ENCODE measurements at places on chromosomes 3 and 15.

- DNase-seq = no peak
Measured at GRCh38 chr3:74643636-74644035, 29.2 kb upstream of the CNTN3 start.

DNA sequence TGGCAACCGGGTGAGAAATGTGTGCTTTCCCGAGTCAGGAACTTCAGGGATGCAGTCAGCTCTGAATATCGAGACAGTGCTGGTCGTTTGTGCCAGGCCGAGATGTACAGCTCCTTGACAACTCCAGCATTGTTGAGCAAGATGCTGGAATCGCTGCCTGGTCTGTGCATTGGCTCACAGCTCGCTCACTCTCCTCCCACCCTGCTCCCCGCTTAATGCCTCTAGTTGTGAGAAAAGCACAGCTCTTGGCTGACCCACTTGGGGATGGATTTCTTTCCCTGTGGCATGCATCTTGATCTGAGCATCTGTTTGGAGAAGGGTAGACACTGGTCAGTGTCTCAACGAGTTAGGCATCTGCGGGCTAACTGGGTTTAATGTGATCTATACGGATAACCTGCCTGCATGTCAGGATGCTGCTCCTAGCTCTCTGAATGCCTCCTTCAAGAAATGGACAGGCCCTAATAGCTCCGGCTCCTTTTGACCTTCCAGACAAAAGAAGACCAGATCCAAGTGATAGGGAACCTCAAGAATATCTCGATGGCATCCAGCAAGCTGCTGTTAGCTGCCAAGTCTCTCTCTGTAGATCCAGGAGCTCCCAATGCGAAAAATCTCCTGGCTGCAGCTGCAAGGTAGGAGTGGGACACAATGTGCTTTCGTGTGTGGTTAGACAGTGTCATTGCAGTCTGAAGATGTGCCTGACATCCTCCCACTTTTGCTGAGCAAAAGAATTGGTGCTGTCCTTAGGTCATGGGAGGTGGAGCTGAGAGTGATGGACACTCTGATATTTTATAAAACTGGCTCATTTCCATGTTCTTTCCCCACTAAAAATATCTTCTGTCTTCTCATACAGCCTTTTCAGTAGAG, 302.2 kb upstream of the TPM1 start:
- DNase-seq = no peak

DNA sequence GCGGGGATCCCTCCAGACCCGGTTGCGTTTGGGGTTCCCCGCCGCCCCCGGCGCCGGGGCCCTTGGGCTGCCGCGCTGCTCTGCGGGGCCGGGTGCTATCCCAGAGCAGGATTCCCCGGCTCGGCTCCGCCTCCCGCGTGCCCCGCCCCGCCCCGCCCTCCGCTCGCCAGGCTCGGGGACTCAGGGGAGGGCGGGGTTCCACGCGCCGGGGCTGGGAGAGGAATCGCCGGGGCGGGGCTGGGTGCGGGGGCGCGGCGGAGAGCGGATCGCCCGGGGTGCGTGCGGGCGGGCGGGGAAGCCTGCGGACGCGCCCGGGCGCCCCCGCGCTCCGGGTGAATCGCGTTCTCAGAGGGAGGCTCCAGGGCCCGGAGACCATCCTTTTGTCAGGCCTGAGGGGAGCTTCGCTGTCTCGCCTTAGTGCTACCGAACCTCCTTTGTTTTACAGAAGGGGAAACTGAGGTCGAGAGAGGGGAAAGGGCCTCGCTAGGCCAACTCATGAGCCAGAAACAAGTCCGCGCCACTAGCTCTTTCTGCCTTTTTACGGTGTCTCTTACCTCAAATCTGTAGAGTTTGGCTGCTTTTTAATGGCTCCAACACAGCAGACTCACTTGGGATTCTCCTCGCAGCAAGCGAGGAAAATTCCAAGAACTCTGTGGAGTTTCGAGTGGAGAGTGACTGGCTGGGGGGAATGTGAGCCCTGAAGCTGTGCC, at the start of gene TMEM158:
TMEM158 (minus strand) TSS at position 82 of the 710 bp plus-strand sequence. CDS start 260 bp downstream, outside the sequence.
- peak; percentile 71 for DNase-seq

- DNase-seq = no peak
Measured at GRCh38 chr15:33808720-33809457, 159.4 kb upstream of the CHRM5 start.

DNA sequence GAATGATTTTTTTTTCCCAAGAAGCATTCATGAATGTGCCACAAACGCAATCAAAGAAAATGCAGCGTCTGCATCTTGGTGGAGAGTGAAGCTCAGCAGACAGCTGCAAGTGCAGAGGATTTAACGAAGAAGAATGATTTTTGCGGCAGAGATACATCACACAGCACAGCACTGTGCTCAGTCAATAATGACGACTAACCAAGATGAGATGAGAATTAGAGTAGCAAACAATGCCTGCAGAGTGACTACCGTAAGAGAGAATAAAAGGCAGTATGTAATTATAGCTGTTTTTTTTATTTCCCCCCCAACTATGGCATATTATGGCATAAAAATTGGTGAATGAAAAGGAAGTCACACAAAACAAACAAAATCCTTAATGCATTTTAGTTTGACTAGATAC, 218.0 kb upstream of the ROBO1 start:
- DNase-seq = no peak

GRCh38 chr3:146035366-146035765, 125.6 kb downstream of the PLOD2 start:
- DNase-seq = no peak

DNA sequence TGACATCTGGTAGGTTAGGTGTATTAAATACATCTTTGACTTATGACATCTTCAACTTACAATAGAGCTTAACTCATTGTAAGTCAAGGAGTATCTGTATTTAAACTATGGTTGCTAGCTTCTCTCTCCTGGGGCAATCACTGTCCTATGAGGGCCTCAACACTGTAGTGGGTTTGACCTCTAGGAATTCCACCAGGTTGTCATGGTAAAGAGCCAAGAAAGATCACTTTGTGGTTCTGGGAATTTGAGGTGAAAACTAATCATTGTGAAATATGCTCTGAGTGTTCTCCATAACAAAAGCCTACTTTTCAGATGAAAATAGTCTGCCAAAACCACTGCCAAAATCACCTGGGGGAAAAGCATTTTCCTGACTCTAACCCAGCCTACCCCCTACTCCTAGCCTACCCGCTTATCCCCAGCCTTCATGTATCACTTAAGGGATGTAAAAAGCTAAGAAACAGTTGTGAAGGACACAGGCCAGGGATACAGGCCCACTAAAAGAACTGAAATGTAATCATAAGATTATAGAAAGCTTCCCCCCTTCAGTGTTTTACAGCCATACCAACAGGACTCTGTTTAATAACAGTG, 723.8 kb downstream of the MECOM start:
- DNase-seq = no peak

GRCh38 chr15:85474700-85475316, 94.4 kb downstream of the AKAP13 start:
- no peak for DNase-seq

DNA sequence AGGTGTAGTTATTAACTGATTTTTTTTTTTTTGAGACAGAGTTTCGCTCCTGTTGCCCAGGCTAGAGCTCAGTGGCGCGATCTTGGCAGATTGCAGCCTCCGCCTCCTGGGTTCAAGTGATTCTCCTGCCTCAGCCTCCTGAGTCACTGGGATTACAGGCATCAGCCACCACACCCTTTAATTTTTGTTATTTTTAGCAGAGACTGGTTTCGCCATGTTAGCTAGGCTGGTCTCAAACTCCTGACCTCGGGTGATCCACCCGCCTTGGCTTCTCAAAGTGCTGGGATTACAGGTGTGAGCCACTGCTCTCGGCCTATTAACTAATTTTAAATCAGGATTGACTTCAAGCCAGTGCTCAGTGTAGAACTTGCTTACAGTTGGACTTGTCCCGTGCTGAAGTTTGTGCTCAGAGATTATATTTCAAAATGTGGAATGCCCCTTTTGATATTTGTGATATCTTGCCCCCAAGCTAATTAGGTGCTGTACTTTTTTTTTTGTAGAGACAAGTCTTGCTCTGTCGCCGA, 6.0 kb downstream of the SKIL start:
- DNase-seq = no peak

- no peak for DNase-seq
Measured at GRCh38 chr3:133113927-133114597, 75.9 kb downstream of the TMEM108 start.

GRCh38 chr3:196901768-196902167, 34.0 kb downstream of the SENP5 start:
- no peak for DNase-seq

DNA sequence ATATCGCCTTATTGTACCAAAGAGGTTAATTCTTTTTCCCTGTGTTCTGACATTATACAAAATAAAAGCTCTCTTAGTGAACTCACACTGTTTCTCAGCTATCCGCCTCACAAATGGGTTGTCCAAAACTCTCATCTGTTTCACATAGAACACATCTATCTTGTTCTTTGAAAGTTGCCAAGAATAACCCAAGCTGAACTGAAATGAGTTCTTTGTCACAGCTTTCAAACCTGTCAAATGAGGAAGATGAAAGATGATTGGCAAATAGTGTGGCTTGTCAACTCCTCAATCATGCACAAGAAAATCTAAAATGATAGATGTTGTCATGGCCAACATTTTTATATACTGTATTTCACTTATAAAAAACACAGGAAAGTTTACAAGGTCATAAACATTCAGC, 168.1 kb upstream of the OSTN start:
- no peak for DNase-seq

GRCh38 chr3:73614419-73614818, 10.3 kb downstream of the PDZRN3 start:
- no peak for DNase-seq

DNA sequence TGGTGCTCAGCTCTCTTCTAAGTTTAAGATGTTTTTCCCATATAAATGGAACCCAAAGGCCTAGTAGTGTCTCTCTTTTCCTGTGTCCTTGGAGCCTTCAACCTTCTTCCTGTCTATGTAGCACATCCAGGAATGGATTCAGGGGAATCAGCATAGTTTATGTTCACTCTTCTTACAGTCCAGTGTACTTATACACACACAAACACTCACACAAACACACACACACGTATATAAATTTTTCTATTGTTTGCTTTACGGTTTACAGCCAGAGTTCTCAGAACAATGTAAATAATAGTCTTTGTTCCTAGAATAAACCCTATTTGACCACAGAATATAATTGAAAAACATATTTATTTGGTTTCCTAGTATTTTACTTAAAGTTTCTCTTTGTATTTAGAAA, 36.9 kb downstream of the STAC start:
- DNase-seq = no peak

DNA sequence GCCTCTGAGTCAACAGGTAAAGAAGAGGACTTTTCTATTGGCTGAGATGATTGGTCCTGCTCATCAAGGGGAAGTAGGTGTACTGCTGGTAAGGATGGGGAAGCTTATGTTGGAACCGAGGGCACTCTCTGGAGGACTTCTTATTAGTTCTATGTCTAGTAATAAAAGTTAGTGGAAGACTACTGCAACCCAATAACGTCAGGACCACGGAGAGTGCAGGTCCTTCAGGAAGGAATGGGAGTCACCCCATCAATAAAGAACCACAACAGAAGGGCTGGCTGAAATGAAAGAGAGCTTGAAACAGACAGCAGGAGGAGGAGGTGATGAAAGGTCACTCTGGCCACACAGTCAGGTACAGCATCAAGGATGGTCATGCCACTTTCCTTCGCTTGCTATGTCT, 68.8 kb upstream of the PRR23E start:
- no peak for DNase-seq

GRCh38 chr3:52038227-52038626, 18.1 kb downstream of the DUSP7 start:
- no peak for DNase-seq

DNA sequence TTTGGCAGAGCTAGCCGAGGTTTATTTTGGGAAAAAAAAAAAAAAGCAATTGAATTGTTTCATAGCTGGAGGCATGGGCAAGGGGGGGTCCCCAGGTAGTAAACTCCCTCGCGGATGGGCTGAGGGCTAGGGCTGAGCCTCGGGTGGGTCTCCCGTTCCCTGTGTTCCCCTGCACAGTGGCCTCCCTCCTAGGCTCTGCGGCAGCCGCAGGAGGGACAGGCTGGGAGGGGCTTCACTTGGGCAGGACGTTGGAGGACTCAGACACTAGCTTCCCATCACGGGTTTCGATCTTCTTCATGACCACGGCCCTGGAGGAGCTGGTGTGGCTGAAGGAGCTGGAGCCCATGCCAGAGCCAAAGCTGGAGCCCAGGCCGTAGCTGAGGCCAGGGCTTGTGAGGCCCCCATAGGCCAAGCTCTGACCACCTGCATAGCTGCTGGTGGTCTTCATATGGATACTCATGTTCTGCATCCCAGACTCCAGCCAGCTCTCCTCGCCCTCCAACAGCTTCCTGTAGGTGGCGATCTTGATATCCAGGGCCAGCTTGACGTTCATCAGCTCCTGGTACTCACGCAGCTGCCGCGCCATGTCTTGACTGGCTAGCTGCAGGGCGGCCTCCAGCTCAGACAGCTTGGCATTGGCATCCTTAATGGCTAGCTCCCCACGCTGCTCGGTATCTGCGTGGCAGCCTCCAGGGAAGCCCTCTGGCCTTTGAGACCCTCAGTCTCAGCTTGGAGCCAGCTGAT, 64.0 kb upstream of the CDAN1 start:
- DNase-seq = no peak

GRCh38 chr3:24952388-24952787, 457.7 kb upstream of the THRB start:
- DNase-seq = no peak

DNA sequence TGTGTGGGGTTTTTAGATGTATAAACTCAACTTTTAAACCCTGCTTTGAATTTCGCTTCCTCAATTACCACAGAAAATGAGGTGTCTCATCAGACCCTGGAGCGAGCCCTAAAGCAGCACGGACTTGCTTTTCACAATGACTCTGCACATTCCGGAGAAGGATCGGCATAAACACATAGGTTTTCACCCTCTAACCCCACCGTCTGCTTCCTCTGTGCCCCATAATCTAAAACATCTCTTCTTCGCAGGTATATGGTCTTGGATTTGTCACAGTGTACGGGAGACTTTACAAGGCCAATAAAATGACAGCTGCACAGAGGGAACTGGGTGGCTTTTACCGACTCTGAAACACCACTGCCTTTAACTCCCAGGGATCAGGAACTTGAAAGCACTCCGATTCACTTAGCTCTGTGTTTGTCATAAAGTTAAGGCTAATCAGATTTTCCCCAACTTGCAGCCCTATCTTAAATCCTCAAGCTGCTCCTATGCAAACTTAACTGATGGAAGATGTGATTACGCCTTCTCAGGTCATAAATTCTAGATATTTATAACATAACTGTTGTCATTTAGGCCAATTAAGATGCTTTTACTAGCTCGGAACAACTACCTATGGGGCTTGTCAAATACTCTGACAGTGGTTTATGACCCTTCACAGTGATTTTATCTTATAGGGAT, 133.4 kb upstream of the WNT5A start:
- peak; percentile 12 for DNase-seq

DNA sequence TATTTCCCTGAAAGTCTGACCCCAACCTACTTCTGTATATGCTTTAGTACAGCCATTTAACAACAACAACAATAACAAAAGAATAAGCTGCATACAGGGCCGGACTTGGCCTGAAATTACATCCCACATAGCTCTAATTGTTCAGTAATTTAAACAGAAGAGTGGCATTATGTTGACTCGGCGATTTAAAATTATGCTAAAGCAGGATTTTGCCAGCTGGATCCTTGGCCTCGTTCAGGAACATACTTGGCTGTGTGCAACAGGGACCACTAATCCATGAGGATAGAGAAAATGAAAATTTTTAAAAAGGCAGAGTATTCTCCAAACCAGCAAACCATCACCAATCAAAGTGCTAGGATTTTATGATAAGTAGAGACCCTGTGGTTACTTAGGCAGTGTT, 433.1 kb upstream of the RBMS3 start:
- DNase-seq = no peak
